ENCODE measurements at places on chromosomes 1 and 21.
A peak's percentile ranks its signal among the peaks of the same experiment; 100 is the strongest.

DNA sequence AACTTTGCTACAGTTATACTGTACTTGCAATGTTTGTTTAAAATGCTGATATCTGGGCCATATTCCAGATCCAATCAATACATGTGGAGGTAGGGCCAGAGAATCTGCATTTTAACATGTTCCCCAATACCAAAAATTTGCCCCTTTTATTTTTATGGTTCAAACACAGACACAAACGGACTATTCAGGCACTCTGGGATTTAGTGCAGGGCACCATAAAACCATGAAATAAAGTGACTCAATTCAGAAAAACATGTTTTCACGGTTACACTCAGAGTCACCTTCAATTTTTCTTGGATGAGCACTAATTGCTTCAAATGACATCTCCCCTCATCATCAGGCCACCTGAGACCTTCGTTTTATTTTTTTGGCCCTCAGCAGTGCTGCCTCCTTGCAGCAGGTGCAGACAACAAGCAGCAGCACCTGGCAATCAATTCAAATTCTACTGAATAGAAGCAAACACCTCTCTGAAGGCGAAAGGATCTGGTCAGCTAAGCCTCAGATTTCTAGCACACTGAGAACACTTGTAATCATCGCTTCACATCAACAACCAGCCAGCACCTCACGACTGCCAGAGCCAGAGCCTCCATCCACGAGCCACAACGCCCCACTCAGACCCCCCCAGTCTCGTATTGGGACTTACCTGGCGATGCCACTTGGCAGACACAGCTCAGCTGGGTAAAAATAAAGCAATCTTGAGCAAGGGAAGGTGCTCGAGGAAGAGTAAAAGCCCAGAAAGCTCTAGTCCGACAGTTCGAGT lies 1.1 kb downstream of the ERO1B start:
- DNase-seq = peak; percentile 32

DNA sequence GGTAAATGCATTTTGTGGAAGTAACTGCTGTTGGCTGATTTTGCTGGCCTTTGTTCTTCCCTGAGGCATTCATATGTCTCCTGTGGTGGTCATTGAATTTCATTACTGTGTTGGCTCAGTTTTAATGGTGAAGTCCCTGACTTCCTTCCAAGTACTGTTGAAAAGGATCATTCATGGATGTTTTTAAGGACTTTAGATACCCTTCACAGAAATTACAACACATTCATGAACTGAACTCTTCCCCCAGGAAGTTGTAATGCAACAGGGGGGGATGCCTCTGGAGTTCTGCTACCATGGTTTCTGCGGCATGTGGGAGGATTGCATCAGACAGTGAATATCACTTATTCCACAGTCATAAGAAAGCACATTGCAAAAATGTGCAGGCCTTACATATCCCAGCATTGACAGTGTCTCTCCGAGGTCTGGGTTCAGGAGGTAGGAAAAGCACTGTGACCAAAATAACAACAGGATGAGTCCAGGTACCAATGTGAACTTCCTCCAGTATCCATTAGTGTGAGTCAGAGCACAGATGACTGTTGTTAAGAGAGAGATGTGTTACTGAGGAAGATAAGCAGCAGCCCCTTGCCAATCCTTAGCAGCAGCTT lies 2.1 kb upstream of the RAB3GAP2 start:
- no peak for DNase-seq

DNA sequence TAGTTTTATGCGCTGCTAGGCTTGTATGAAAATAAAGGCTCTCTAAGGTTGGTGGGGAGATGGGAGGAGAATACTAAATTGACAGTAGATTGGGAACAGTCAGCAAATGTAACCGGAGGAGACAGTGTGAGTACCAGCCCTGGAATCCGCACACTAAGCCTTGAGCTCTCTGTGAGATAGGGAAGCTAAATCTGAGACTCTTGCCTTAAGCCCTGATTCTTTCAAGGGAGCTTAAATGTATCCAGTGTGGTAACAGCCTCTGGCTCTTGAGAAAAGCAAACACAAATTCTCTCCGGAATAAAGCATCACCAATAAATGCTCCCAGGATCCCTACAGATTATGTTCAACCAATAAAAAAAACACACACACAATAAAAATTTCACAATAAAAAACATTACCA lies 33.0 kb upstream of the PDPN start:
- DNase-seq = no peak

DNA sequence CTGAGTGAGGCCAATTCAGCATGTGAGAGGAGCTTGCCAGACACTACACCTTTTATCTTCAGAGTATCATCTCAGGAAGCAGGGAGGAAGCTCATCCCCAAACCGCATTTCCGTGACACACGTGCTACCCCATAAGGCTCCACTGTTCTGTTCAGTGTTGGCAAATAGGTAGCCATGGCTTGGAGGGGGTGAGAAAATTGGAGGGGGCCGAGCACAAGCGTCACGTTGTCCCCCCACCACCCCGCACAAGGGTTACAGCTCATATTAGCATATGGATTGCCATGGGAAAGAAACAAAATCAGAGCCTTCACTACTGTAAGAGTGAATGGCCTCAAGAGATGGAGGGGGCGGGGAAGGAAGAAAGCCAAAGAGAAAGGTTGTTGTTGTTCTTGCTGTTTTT lies 46.7 kb downstream of the OLIG1 start:
- DNase-seq = no peak

DNA sequence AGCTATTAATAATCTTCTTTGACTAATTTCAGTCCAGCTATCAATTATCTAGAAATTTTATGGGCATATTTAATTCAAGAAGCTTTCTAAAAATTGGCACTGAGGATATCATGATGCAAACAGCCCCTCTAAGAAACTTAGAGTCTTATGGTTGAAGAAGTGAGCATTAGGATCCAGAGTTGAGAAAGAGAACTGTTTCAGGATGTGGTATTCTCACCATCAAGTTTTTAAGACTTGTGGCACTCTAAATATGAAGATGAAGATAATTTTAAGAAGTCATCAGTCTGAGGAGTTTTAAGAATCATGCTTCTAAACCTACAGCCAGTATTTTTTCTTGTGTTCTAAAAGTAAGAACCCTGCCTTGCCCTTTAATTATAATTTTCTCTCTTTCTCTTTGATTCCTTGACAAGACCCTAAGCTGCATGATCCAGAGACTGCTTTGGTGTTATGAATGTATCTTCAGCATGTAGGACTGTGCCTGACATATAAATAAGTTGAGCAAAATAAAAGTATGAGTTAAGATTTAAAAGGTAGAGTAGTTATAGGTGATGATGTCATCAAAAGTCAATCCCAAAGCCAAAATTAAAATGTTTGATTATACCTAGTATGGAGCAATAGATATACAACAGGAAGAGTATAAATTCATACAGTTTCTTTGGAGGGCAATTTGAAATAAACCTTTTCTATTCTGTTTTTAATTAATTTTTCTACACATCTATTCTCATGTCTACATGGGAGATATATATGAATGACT lies 39.1 kb downstream of the RPS6KC1 start:
- no peak for DNase-seq

GRCh38 chr1:119815361-119815760 lies 4.1 kb upstream of the REG4 start:
- DNase-seq = no peak
